ENCODE measurements at places on chromosomes 16 and 17. TPM values are rescaled to one million over a fixed set of nuclear protein-coding genes. Genes with fewer than 3 reads are reported as not detected.

DNA sequence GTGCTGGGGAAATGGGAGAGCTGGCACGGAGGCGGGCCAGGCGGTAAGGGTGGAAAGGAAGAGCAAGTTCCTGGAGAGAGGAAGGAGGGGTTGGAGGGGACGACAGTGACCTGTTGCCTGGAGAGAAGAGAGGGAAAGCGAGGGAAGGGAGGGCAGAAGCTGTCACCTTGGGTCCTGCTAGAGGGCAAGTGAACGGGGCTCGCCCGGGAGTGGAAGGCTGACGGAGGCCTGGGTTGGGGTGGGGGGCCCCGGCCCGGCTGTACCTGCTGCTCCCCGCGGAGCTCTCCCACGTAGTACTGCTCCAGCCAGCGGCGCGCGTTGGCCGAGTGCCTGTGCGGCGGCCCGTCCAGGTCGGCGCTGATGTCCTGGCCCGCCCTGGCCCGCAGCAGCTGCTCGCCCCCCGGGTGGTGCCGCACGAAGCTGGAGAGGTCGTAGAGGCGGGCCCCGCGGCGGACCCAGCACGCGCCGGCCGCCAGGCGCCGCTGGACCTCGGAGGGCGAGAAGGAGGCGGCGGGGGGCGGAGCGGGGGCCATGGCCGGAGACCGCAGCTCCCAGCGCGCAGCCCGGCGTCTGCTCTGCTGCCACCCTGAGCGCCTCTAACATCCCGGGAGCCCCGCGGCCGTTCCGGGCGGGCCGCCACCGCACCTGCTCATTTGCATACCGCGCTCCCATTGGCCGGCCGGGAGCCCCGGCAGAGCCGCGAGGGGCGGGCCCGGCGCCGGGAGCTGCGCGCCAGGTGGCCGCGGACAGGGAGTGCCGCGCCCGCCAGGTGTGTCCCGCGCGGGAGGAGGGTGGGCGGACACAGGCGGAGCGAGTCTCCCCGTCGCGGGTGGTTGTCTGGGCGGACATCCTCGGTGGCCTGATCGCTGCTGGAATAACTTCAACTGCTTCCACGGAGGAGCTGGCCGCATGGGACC is at the start of gene FA2H:
Gene FA2H (minus strand): TSS at position 598 of the 917 bp plus-strand sequence. CDS start 65 bp downstream, at position 533.
- peak; percentile 93 for DNase-seq

- DNase-seq = peak; percentile 63
Observed at GRCh38 chr17:68290955-68291835, at the start of the genes ARSG and SLC16A6. Gene ARSG, plus strand, starts transcription at chr17:68291495. Its CDS starts 15,999 bp downstream, at chr17:68307494. Gene SLC16A6, minus strand, starts transcription at chr17:68291127. Its CDS starts 12,807 bp downstream, at chr17:68278320.

Gene ERCC4
- 3.8 TPM for total RNA-seq

GRCh38 chr16:11099672-11100205 is 155.4 kb downstream of the CLEC16A start:
- no peak for DNase-seq

- DNase-seq = no peak
Observed at GRCh38 chr17:846901-847843, 65.0 kb downstream of the MRM3 start.

Gene CD79B
- total RNA-seq = 38.9 TPM

GRCh38 chr17:20992987-20993862 is 49.6 kb downstream of the USP22 start:
- peak; percentile 59 for DNase-seq

DNA sequence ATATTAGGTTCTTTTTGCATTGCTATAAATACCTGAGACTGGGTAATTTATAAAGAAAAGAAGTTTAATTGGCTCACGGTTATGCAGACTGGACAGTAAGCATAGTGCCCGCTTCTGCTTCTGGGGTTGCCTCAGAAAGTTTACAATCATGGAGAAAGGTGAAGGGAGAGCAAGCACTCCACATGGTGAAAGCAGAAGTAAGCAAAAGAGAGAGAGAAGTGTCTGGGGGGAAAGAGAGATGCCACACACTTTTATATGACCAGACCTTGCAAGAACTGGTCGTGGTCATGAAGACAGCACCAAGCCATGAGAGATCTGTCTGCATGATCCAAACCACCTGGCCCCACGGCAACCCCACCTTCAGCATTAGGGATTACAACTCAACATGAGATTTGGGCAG is 45.4 kb downstream of the KCNJ16 start:
- no peak for DNase-seq

- DNase-seq = peak; percentile 46
Observed at GRCh38 chr17:65173284-65173793, 36.2 kb downstream of the RGS9 start.

DNA sequence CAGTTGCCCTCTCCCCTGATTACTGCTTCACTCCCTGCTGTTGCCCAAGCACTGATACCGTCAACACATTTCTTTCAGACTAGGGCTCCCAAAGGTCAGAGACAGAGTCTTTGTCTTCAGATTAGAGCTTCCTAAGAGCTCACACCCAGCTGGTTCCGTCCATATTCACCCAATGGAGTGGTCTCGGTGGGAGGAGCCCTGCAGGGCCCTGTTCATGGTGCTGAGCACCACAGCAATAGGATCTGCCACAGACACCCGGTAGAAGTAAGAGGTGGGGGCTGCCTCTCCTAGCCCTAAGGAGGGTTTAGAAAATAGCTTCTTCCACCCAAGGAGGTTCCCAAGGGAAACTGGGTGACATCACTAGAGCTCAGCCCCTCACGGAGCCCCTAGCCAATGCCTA is 128.3 kb downstream of the CCDC144A start:
- no peak for DNase-seq

Gene HOXB5
- total RNA-seq = 26.6 TPM

GRCh38 chr16:52557236-52557635 is 10.3 kb upstream of the TOX3 start:
- DNase-seq = peak; percentile 38

DNA sequence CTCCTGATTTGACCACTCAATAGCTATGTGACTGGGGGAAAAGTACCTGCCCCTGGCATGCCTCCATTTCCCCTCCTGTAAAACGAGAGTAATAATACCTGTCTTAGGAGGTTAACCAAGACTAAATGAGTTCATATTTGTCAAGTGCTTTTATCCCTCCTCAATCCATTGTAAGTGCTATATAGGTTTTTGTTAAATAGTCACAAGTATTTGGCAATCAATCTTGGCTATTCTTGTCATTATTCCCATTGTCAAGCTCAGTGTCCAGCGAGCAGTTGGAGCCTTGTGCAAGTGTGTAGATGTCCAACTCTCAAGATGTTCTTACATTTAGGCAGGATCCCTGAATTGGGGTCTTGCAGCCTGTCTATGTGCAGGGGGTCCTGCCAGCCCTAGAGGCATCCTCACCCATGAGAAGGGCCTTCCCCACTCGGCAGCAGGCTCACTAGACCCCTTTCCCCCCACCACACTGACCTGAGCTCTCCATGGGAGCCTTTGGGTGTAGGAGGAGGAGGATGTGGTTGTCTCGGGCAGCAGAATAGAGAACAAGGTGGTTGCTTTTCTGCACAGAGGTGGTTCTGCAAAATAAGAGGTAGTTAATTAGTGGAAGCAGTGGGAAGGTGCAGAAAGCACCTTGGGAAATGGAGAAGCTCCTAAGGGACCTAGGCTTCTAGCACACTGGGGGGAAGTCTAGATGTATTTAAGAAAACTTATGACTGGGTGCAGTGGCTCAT is 18.0 kb downstream of the PIK3R6 start:
- no peak for DNase-seq

Gene PIP4K2B
- total RNA-seq = 21.6 TPM

Gene DNAH2
- 0.16 TPM for total RNA-seq

DNA sequence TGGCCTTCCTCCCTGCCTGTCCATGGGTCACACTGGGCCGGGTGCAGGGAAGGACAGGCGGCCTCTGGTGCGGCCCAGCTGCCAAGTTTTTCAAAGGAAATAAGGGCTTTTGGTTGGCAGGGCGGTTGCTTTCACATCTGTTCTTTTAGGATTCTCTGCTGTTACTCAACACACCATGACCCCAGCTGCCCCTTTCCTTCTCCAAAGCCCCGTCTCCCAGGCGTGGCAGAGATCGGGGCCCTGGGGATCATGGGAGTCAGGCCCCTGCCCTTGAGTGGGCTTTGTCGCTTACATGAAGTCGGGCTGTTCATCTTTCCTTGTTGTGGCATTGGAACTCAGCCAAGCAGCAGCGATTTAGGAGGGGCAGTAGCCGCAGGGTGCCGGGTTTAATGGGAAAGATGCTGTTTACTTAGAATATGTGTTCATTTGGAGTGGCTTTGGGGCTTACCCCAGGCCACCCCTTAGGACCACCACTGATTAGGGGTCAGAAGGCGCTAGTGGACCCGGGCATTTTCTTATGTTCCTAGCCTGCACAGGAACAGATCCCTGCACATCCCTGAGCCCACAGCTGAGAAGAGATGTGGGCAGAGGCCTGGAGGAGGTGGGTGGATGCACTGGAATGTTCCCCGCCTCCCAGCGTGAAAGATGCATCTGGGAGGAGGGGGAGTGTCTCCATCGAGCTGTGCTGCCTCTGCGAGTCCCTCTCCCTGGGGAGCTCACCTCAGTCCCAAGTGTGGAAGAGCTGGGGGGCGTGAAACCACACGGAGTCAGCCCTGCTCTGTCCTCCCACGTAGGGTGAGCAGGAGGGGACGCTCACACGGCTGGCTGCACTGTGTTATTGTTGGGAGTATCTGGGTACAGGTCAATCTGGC is 6.8 kb upstream of the ADCY7 start:
- DNase-seq = peak; percentile 38

GRCh38 chr17:15398736-15399331 is 57.4 kb upstream of the TEKT3 start:
- no peak for DNase-seq

Gene OR1A1
- total RNA-seq = not detected

DNA sequence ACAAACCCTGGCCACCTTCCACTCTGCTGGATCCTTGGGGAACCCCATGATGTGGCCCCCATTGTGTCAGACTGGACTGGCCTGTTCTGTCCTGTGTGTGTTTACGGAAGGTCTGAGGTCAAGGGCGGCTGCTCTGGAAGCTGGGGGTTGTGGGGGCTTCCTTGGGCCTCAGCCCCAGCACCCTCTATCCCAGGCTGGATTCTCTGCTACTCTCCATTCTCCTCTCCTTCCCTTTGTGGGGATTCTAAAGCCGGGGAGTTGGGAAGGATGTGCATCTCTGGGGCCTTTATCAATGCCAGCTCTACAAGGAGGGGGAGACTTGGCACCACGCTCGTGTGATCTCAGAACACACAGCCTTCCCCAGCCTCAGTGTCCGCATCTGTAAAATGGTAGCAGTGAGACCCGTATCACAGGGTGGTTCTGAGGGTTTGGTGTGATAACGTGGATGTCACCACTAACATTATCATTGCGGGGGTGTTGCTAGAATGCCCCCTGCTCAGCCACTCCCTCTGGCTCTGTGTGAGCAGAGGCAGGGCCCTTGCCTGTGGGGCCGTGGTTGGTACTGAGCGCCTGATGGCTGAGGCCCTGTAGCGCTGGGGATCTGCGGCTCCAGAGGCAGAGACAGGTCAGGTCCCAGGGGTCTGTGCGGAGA is 18.1 kb downstream of the ADGRG1 start:
- no peak for DNase-seq

Gene KRTAP2-4
- not detected for total RNA-seq

Gene ALDH3A1
- 3.2 TPM for total RNA-seq

DNA sequence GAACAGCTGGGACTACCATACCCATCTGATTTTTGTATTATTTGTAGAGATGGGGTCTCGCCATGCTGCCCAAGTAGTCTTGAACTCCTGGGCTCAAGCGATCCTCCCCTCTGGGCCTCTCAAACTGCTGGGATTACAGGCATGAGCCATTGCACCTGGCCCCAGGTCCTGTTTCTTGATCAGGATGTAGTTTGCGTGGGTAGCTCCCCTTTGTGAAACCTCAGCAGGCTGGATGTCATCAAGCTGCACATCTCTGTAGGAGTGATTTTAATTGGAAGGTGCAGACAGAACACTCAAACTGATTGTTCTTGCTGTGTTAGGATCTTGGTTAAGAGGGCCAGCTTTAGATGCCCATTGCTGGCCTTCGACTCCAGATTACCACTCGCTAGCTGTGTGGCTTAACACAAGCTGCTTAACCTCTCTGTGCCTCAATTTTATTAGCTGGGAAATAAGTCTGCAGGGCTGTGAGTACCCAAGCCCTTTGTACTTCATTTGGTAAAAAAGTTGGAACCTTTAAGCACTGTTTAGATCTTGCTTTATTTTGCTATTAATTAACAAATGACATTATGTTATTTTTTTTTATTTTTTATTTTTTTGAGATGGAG is 16.5 kb downstream of the BCO1 start:
- no peak for DNase-seq

- DNase-seq = no peak
Observed at GRCh38 chr17:4150096-4150495, 7.1 kb downstream of the CYB5D2 start.

GRCh38 chr16:9906218-9906617 is 276.0 kb downstream of the GRIN2A start:
- no peak for DNase-seq

DNA sequence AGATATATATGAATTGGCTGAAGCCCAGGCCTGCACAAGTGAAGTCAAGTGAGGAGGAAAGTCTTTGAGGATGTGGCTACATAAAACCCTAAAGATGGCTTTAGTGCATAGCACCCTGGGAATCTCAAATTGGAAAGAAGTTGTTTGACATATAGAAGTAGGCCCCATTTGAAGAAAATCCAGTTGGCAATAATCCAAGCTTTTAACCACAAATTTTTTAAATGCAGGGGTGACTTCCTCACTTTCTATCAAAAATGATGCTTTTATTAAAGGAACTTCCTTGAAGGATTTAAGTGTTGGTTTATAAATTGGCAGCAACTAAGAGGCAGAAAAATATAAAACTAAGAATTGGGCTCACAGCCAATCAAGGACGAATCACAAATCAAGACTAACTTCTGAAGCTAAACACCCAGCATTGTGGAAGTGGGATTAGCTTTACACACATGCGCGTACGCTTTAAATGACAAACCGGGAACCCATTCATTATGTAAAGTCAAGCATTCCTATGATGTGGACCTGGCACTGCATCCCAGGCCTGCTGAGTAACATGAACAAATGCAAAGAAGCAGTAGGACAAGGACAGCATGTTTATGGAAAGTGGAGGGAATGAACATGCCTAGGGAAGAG is 63.3 kb downstream of the NOG start:
- DNase-seq = no peak

DNA sequence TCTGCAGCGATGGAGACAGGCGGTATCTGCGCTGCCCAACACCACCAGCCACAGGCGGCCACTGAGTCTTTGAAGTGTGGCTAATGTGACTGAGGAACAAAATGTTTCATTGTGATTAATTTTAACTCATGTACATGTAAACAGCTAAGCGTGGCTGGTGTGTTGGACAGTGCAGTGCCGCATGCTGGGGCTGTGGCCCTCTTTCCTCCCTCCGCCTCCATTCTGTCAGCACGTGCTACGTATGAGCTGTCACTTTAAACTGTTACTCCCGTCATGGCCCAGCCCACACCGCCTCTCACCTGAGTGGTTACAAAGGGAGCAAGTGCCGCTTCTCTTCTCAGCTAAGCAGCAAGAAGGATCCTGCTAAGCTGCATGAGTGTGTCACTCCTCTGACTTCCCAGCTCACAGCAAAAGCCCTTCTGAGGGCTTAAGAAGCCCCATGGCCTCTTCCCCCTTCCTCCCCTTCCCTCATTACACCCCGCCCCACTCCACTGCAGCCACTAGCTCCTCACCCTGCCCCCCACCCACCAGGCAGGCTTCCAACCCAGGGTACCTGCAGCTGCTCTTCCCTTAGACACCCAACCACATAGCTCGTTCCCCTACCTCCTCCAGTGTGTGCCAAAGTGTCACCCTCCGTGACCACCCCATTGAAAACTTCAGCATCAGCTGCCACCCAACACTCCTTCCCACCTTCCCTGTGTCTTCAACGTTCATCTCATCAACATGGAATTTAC is 15.0 kb downstream of the HASPIN start:
- peak; percentile 68 for DNase-seq
